ENCODE measurements at places on chromosomes 5 and 9. TPM values are rescaled to one million over a fixed set of nuclear protein-coding genes. Genes with fewer than 3 reads are reported as not detected.

Gene WNT8A
- not detected for total RNA-seq

Gene SEMA5A
- not detected for total RNA-seq

Gene PCDHA4
- not detected for total RNA-seq

Gene RUSC2
- total RNA-seq: 1.2 TPM

Gene FBLL1
- total RNA-seq: not detected

Gene SLC6A7
- not detected for total RNA-seq

Gene FOXI1
- not detected for total RNA-seq

Gene GTF3C4
- 21.3 TPM for total RNA-seq

Gene PPP1R26
- 0.57 TPM for total RNA-seq

Gene SLC1A1
- total RNA-seq: 0.13 TPM

Gene MZB1
- total RNA-seq: 20.2 TPM

Gene LURAP1L
- total RNA-seq: not detected

Gene GFI1B
- not detected for total RNA-seq

Gene CCL27
- total RNA-seq: 0.44 TPM

Gene PCDHA9
- not detected for total RNA-seq
